Activated naive CD8-positive, alpha-beta T cell treated with anti-CD3 and anti-CD28 coated beads, Interleukin-2, amount 10 ng/mL, durations not matched to agents 7 days and 5 days (primary cell): ENCODE measurements at places on chromosomes 16 and 17. TPM values are rescaled to one million over a fixed set of nuclear protein-coding genes. Genes with fewer than 3 reads are reported as not detected.

The AKTIP gene
- total RNA-seq = 66.6 TPM

DNA sequence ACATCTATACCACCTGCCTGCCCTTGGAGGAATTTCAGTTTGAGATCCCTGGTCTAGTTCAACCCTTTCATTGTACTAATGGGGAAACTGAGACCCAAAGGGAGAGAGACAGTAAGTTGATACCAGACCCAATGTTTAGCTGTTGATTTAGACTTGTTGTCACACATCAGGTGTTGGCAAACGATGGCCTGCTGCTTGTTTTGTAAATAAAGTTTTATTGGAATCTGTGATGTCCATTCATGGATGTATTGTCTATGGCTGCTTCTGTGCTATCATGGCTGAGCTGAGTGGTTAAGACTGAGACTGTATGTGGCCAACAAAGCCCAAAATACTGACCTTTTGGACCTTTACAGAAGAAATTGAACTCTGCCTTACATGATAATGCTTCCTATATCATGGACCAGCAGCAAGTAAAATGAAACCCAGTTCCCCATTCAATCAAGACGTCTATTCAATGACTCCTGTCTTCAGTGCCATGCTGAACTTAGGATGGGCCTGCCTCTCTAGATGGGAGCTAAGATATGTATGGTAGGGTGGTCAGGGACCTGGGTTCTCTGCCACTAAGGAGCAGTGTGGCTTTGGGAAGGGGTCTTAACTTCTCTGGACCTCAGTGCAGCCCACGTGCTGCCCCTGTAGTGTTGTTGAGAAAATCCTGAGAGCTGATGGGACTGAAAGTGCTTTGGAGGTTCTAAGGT lies 111.0 kb downstream of the IRX5 start:
- no peaks in the 10 kb centered on the region for H3K36me3 ChIP-seq
- H3K27me3 ChIP-seq = no peaks in the 10 kb centered on the region
- H3K27ac ChIP-seq = no peak overlapping the region
- H3K4me1 ChIP-seq = no peaks in the 10 kb centered on the region
- DNase-seq = no peak

DNA sequence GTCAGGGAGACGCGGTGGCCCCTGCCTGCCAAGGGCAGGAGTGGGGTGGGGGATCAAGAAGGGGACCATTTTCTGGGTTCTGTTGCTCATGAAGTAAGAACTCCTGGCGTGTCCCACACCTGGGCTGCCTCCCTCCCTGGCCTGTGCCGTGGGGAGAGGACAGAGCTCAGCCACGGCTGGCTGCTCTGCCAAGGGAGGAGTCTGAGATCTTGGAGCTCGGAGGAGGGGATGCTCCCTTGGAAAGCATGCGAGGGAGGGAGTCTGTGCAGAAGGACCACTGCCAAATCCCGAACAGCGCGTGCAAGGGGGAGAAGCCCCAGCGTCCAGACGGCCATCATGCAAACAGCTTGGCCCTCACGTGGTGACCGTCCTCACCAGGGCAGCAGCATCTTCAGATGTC lies 64.2 kb upstream of the ZNF469 start:
- H3K27ac ChIP-seq = no peak overlapping the region
- H3K4me1 ChIP-seq = no peaks in the 10 kb centered on the region
- H3K4me3 ChIP-seq = no peak overlapping the region

GRCh38 chr17:77282524-77283515 lies 142.1 kb downstream of the SEC14L1 start:
- H3K36me3 ChIP-seq = no peaks in the 10 kb centered on the region
- H3K4me3 ChIP-seq = peak overlapping the region; percentile 77
- no peak for DNase-seq
- peaks cover 9% of the 10 kb centered on the region for H3K4me1 ChIP-seq
- H3K27me3 ChIP-seq = peaks cover 37% of the 10 kb centered on the region

GRCh38 chr17:45016823-45017222 lies 34.6 kb downstream of the DCAKD start:
- H3K4me3 ChIP-seq = no peak overlapping the region
- peaks cover 17% of the 10 kb centered on the region for H3K4me1 ChIP-seq
- DNase-seq = no peak
- H3K27ac ChIP-seq = no peak overlapping the region
- peaks cover 6% of the 10 kb centered on the region for H3K36me3 ChIP-seq
- H3K27me3 ChIP-seq = peaks cover 36% of the 10 kb centered on the region

DNA sequence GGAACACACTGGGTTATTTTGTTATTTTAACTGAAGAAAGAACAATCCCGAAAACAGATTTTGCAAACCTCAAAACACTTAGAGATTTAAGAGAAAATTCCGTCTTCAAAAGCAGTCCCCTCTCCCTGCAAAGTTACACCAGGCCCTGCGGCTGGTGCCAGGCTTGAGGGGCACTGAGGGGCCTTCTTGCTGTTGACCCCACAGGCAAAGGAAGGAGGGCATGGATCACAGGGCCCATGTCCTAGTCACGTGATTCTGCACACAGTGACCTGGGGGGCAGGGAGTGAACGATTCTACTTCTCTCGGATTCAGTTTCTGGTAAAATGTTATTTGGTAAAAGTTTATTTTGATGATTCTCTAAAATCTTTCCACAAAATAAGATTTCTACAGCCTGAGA lies 55.3 kb upstream of the FASN start:
- peaks cover 4% of the 10 kb centered on the region for H3K36me3 ChIP-seq
- peak overlapping the region; percentile 16 for H3K27ac ChIP-seq
- no peak overlapping the region for H3K4me3 ChIP-seq
- no peaks in the 10 kb centered on the region for H3K4me1 ChIP-seq

GRCh38 chr17:81432941-81433340 lies 37.7 kb downstream of the BAHCC1 start:
- no peak overlapping the region for H3K4me3 ChIP-seq
- H3K4me1 ChIP-seq = peaks cover 2% of the 10 kb centered on the region
- no peak for DNase-seq
- no peaks in the 10 kb centered on the region for H3K36me3 ChIP-seq

DNA sequence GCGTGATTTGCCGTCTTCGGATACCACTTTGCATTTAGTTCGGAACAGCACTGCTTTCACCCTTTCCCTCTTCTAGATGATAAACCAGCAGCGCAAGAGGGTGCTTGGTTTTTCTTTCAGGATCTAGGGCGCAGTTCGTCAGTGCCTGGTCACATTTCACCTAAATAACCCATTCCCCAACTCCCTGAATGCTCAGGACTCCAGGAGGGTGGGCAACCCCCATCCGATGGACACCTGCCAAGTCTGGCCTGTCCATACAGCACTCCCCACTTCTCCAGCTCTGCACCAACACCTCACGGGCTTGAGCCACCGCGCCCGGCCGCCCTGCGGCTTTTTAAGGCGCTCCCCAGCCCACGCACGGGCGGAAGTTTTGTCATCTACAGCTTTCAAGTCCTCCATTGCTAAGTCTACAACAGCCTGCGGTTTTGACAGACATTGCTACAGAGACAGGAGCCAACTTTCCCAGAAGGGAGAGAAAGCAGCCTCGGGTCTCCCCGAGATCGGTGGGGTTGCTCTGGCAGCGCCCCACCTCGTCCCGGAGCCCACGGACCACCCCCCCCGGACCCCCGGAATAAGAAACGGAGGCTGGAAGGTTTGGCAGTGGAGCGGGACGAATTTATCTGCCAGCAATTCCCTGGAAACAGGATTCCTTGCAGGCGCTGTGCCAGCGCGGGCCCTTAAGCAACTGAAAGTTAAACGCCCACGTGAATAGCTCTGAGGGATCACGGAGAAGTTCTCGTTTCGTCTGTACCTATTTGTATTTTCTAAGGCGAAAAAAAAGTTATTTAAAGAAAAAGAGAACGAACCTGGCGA lies 38.6 kb upstream of the SLFN13 start:
- DNase-seq = peak; percentile 67
- H3K36me3 ChIP-seq = peaks cover 90% of the 10 kb centered on the region
- no peaks in the 10 kb centered on the region for H3K27me3 ChIP-seq
- H3K4me3 ChIP-seq = peak overlapping the region; percentile 78
- peaks cover 58% of the 10 kb centered on the region for H3K4me1 ChIP-seq

GRCh38 chr17:77737442-77738265 lies 220.8 kb upstream of the TNRC6C start:
- H3K27ac ChIP-seq = no peak overlapping the region
- DNase-seq = no peak
- no peak overlapping the region for H3K4me3 ChIP-seq
- no peaks in the 10 kb centered on the region for H3K36me3 ChIP-seq

DNA sequence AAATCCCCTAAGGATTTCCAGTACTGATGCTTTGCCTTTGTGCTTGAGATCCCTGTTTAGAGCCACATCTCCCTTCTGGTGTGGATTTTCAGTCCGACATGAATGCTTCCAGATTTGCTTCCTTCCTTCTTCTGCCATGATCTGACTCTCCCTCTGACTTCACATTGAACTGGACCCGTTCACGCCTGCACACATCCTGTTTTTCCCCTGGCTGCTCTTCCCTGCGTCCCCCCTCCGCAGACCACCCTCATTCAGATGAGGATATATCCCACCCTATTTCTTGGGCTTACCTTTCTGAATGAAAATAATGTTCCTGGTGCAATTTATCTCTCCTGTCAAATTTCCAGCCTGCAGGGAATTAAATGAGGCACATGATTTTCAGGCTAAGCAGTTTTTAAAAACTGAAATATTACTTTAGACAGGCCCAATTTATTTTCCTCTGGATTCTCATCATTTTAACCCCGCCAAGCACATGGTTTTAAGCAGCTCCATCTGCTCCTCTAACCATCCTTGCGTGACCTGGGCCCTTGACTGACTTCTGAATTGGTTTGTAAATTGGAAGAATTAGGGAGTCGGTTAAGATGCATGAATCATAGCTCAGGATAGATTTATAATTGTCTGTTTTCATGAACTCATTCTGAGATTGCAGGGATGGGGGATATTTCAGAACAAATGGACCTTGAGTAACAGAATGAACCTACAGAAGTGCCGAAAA lies 59.2 kb downstream of the BMERB1 start:
- no peak for DNase-seq
- H3K27ac ChIP-seq = peak overlapping the region; percentile 1
- no peaks in the 10 kb centered on the region for H3K27me3 ChIP-seq

- H3K4me3 ChIP-seq = no peak overlapping the region
- peaks cover 19% of the 10 kb centered on the region for H3K27me3 ChIP-seq
- H3K27ac ChIP-seq = no peak overlapping the region
- H3K4me1 ChIP-seq = no peaks in the 10 kb centered on the region
These were observed 7.8 kb upstream of the SCNN1B start for GRCh38 chr16:23294260-23294659.

GRCh38 chr16:81316176-81316496 lies 1.4 kb downstream of the GAN start:
- peak overlapping the region; percentile 63 for H3K27ac ChIP-seq
- peaks cover 1% of the 10 kb centered on the region for H3K27me3 ChIP-seq
- peaks cover 7% of the 10 kb centered on the region for H3K36me3 ChIP-seq
- H3K4me3 ChIP-seq = peak overlapping the region; percentile 83
- peaks cover 29% of the 10 kb centered on the region for H3K4me1 ChIP-seq
- DNase-seq = no peak

DNA sequence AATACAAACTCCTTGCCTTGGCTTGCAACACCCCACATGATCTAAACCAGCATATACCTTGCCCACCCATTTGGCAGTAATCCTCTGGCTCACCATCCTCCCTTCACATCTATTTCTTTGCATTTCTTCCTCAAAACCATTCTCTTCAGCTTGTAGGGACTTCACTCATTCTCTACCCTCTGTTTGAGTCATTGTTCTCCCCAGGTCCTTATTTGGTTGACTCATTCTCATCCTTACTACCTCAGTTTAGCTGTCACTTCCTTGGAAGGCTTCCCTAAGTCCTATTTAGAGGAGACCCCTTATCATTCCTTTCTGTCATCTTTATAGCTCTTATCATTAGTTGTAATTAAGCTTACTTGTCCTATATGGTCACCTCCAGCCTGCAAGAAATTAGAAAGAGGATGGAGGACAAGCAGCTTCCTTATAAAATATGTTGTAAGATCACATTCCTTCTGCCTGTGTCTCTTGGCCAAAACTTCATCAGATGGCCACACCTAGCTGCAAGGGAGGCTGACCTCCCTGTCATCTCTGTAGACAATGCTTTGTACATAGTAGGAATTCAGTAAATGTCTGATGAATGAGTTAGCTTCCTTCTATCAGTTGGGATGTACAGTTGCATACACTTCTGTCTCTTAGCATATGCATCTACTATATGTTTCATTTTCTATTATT lies 1.7 kb downstream of the TTC19 start:
- peak overlapping the region; percentile 89 for H3K4me3 ChIP-seq
- peaks cover 44% of the 10 kb centered on the region for H3K36me3 ChIP-seq
- H3K27ac ChIP-seq = peak overlapping the region; percentile 86
- no peak for DNase-seq

The MGAT5B gene
- total RNA-seq = 0.47 TPM

GRCh38 chr17:48181653-48182052 lies 74.1 kb downstream of the SNX11 start:
- no peaks in the 10 kb centered on the region for H3K27me3 ChIP-seq
- no peak overlapping the region for H3K4me3 ChIP-seq
- H3K4me1 ChIP-seq = peaks cover 18% of the 10 kb centered on the region
- peaks cover 50% of the 10 kb centered on the region for H3K36me3 ChIP-seq

DNA sequence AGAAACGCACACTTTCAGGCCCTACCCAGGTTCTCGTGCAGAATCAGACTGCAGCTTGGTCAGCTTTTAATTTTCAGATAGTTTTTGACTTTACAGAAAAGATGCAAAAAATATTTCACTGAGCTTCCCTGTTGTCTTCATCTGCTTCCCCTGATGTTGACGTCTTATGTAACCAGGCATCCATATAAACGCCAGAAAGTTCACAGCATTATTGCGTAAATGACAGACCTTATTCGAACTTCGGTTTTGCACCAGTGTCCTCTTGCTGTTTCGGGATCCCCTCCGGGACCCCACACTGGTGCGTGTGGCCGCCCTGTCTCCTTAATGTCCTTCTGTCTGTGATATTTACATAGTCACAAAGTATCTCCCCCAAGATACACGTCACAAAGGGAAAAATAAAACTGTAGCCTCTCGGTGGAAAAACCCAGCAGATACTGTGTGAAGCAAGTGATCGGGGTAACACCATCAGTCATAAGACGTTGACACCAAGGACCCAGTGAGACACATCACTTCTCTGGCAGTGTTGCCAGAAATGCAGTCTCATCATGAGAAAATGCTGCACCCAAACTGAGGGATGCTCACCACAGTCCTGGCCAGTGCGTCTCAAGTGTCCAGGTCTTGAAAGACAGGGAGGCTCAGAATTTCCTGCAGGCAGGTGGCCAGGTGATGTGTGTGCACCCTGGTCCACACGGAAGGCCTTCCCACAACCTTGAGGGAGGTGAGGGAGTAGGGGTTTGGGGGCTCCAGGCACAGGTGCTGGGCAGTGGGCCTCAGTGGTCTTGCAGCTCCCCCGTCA lies 4.3 kb downstream of the BANP start:
- H3K36me3 ChIP-seq = peaks cover 23% of the 10 kb centered on the region
- peak overlapping the region; percentile 84 for H3K4me3 ChIP-seq
- no peak for DNase-seq
- peak overlapping the region; percentile 97 for H3K27ac ChIP-seq
- peaks cover 52% of the 10 kb centered on the region for H3K4me1 ChIP-seq
- H3K27me3 ChIP-seq = no peaks in the 10 kb centered on the region

The CYLD gene
- 166 TPM for total RNA-seq

DNA sequence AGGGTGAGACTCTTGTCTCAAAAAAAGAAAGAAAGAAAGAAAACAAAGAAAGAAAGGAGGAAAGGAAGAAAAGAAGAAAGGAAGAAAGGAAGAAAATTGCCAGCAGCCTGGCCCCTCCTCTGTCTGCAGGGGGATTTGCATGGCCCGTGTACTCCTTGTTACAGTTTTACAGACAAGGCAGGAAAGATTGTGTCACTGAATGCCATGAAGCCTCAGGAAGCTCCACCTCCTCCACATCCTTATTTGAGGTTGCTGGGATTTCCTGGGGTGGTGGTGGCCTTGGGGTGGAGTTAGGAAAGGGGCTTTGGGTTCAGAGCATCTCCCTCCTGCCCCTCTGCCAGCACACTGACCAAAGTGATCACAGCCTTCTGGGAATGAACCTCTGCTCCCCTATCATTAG lies 23.6 kb downstream of the CFAP20 start:
- no peak overlapping the region for H3K27ac ChIP-seq
- peaks cover 2% of the 10 kb centered on the region for H3K4me1 ChIP-seq
- no peak overlapping the region for H3K4me3 ChIP-seq
